Kidney tubule cell (primary cell): ENCODE measurements at places on chromosomes 3 and 15.
A peak's percentile ranks its signal among the peaks of the same experiment; 100 is the strongest.

DNA sequence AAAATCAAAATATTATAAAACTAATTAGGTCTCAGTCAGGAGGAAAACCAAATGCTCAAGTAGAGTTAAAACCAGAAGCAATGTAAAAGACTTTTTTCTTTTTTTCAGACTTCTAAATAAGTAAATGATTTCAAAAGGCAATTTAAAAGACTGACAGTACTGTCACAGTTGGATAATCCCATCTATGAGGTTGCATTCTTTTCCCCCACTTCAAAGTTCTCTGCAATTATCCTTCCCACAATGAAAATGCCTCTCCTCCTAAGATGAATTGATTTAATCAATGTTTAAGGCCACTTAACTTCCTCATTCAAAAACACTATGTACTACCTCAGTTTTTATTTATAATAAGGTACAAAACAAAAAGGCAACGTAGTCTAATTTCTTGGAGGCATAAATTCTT, 8.1 kb downstream of the MRPL3 start:
- DNase-seq: peak; percentile 49

GRCh38 chr3:184377374-184377773, 633 bp downstream of the THPO start:
- no peak for DNase-seq

DNA sequence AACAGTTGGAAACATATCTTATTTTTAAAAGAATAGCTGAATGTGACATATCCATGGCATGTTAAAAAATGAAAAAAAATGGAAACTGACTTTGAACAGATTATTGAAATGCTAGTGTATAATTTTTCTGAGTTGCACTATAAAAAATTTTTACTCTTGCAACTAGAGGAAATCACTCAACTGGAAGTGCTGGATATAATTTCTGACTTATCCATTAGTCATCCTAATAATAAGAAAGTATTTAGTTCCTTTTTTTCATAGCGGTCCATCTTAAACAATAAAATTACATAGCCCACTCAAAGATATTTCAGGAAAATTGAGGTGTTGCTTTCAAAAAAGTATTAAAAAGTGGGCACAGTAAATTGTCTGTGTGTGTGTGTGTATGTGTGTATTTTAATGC, 80.7 kb downstream of the MBNL1 start:
- no peak for DNase-seq

- DNase-seq: no peak
These were observed 7.9 kb downstream of the ACAA1 start for GRCh38 chr3:38129058-38129457.

GRCh38 chr3:150746791-150747590, 16.0 kb downstream of the SIAH2 start:
- DNase-seq: no peak

DNA sequence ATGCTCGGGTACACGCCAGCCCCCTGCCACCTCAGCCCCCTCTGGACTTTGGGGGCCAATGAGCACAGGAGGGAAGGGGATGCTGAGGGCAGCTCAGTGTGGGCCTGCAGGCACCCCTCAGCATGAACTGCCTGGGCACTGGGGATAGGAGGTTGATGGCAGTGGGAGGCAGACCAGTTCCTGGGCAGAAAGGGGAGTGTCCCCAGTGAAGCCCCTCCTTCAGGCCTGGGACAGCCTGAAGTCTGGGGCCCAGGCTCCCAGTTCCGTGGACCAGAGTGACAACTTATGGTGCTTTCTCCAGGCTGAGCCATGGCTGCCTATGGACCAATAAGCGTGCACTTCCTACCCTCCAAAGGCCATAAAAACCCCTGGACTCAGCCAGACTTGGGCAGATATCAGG, 63.3 kb upstream of the IMPG2 start:
- no peak for DNase-seq

- DNase-seq: no peak
These were observed 25.7 kb downstream of the GJD2 start for GRCh38 chr15:34729056-34729455.
